ENCODE measurements at places on chromosomes 11 and 22.

DNA sequence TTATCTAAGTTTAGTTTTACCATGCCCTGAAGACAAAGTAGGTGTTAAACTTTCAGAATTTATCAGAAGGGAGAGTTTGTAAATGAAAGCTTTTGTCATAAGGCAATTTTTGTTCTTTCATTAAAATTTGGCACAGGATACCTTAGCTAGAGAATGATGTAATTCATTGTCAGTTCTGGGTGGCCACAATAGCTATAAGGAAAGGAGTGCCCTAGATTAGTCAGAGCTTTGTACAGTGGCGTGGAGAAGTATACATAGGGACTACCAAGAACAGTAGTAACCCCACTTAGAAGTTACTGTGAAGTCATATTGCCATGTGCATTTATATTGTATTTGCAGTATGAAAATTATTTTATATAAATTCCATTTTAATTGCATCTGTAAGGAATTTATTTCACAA, 126.3 kb upstream of the CARD18 start:
- DNase-seq, result no peak

DNA sequence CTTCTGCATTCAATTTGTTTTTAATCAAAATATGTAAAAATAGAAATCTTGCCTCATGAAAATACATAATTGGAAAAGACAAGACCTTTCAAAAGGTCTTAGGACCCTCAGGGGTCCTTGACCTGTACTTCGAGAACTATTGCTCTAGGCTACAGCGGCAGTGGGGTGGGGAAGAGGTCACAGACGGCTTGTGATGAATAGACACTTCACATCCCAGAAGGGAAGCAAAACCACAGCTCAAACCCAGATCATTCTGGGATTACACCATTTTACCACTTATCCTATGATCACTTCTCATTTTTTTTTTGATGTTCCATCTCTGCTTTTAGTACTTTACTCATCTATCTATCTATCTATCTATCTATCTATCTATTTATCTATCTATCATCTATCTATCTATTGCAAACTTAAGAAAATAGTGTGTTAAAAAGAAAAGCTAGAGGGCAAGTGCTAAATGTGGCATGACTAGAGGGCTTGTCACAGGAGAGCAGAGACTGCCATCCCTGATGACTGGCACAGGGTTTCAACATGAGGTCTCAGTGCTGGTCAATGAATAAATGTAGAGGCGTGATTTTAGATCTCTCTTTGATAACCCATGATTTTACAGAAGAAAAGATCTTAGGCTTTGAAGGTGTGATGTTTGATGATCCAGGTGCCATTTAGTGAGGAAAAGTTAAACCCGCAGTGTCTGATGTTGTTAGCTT, 37.1 kb downstream of the RNF141 start:
- no peak for DNase-seq

DNA sequence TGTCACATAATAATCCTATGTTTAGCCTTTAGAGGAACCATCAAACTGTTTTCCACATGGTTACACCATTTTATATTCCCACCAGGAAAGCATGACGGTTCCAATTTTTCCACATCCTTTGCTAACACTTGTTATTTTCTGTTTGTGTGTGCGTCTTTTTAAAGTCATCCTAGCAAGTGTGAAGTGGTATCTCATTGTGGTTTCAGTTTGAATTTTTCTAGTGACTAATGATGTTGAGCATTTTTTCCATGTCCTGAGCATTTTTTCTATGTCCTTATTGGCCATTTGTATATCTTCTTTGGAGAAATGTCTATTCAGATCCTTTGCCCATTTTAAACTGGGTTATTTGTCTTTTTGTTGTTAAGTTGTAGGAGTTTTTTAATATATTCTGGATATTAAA, 53.7 kb upstream of the DEPDC7 start:
- DNase-seq, result no peak

DNA sequence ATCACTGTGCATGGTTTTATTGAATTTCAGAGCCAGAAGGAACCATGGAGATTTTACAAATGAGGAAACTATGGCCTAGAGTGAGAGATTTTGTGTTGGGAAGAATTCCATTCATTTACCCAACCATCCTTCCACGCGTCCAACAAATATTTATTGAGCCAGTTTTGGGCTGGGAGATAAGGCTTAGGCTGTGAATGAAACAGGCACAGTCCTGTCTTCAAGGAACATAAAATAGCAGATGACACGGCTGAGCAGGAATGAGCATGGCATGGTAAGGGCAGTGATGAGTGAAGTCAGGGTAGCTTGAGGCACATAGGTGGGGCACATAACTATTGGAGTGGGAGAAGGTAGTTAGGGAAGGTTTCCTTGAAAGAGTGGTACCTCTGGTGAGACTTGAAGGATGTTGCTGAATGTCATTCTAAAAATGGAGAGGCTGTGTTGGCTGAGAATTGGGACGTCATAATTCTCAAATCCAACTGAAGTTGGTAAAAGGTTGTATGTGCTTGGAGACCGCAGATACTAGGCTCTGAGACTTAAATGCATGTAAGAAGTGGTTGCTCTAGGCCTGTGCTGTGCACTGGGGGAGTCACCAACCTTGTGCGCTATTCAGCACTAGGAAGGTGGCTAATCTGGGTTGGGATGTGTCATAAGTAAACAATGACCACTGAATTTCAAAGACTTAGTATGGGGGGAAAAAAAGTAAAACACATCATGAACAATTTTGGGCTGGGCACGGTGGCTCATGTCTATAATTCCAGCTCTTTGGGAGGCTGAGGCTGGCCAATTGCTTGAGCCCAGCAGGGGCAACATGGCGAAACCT, 51.9 kb downstream of the TEAD1 start:
- no peak for DNase-seq

DNA sequence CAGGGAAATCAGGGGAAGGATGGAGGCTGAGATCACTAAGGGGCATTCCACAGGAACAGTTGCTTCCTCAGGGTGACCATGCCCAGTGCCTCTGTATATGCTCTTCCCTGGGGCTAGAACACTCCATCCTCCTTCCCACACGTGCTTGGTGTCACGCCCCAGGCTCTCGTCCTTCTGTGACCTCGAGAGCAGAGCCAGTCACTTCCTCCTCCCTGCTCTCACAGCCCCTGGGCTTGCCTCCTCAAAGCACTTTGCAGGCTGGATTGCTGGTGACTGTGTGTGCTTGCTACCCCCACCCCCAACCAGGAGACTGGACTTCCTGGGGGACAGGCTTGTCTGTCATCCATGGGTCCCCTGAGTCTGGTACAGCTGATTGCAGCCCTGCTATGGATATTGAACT, 56.5 kb upstream of the AMPD3 start:
- DNase-seq, result no peak

DNA sequence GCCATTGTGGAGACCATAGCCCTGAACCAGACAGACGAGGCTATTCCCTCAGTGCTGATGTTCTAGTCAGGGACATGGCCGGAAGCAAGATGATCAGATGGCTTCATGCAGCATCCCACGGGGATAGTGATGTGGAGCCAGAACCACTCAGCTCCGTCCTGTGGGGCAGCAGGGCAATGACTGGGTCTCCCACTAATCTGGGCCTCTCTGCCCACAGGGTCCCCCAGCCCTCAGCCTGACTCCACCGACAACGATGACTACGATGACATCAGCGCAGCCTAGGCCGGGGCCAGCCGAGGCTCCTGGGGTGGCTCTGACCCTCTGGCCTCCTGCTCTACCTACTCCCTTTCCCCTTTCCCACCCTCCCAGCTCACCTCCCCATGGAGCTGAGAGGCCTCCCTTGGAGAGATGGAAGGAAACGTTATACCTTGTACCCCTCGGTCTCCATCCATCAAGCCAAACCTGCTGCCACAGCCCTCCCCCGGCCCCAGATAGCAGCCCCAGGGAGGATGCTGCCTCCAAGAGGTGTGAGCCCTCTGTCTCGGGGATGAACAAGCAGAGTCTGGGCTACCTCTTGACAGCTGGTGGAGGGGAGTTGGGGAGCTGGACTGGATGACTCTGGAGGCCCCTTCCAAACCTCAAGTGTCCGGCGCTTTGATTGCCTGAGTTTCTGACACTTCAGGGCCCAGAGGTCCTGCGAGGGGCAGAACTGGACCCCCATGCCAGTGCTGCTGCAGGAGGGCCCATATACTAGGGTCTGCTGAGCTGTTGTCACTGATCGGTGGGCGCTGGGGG, 47.8 kb downstream of the CD6 start:
- DNase-seq, result no peak

- DNase-seq, result no peak
Measured at GRCh38 chr11:118748056-118748455, 42.9 kb downstream of the DDX6 start.

- DNase-seq, result no peak
Measured at GRCh38 chr11:20162824-20163782, 2.8 kb upstream of the DBX1 start.

All from GM12878 (cell line).